Activated CD8-positive, alpha-beta memory T cell treated with anti-CD3 and anti-CD28 coated beads, Interleukin-2, amount 50 U/mL, for 4 hours (primary cell): ENCODE measurements at places on chromosomes 1 and 21.

DNA sequence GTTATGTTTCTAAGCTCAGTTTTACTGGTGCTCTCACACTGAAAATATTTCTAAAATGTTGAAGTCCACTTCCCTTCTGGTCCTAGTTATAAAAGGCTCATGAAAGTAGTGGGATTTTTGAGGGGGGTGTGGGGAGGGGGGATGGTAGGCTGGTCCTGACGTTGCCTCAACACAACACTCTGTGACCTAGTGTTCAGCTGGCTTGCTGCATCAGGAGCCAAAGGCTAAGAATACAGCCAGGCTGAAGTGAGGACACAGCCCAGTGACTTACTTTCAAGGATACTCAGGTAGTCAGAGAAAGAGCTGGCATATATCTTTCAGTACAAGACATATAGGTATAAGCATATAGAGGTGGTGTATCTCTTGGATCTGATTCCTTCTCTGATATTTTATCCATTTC is 151.9 kb upstream of the C8B start:
- DNase-seq = no peak

- no peak for DNase-seq
These were observed 134.9 kb upstream of the NRIP1 start for GRCh38 chr21:15199414-15200383.

- DNase-seq = no peak
These were observed 12.7 kb downstream of the TTC22 start for GRCh38 chr1:54788459-54788858.

DNA sequence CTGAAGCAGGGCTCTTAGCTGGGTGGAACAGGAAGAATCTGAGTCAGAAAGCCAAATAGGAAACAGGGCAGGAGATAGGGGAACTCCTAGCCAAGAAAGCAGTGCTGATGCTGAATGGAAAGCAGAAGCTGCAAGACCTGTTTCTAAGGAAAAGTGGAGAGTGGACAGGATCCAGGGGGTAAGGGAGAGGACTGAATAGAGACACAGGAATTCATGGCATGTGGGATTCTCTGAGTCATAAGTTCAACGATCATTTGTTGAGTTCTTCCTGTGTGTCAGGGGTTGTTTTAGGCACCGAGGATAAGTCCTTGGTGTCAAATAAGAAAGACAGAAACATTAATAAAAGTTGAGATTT is 153.8 kb upstream of the FGGY start:
- DNase-seq = no peak

DNA sequence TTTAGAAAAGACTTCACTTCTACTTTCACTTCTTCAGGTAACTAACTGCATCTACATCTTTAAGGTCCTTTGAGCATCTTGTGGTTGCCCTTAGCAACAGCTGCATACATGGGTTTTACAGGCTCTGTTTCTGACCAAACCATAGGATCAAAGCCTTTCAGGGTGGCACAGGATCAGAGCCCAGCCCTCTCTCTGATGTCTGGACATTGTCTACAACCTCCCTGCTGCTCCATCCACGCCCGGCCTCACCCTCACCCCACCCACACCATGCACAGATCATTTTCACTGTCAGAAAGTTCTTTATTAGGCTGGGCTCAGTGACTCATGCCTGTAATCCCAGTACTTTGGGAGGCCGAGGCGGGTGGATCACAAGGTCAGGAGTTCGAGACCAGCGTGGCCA is 5.2 kb downstream of the NCF2 start:
- DNase-seq = no peak
